RPMI8226 (cell line): ENCODE measurements at places on chromosomes 1 and 21.

DNA sequence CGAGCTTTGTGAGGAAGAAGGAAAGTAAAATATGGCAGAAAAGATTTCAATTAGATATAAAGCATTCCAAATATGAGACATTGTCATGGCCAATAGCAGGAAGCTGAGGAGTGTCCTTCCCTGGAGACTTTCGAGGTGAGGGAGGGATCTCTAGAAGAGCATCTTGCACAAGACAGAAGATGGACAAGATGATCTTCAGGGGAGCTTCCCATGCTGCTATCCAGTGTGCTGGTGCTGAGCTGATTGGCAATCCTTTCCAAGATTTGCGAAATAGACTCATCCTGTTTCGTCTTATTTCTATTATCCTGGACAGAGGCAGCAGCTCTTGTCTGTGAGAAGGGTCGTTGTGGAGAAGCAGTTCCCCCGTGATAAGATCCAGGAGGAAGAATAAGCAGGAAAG lies 342.0 kb upstream of the CAMK1G start:
- DNase-seq = no peak

GRCh38 chr1:219441884-219442283 lies 171.0 kb downstream of the ZC3H11B start:
- DNase-seq = no peak

DNA sequence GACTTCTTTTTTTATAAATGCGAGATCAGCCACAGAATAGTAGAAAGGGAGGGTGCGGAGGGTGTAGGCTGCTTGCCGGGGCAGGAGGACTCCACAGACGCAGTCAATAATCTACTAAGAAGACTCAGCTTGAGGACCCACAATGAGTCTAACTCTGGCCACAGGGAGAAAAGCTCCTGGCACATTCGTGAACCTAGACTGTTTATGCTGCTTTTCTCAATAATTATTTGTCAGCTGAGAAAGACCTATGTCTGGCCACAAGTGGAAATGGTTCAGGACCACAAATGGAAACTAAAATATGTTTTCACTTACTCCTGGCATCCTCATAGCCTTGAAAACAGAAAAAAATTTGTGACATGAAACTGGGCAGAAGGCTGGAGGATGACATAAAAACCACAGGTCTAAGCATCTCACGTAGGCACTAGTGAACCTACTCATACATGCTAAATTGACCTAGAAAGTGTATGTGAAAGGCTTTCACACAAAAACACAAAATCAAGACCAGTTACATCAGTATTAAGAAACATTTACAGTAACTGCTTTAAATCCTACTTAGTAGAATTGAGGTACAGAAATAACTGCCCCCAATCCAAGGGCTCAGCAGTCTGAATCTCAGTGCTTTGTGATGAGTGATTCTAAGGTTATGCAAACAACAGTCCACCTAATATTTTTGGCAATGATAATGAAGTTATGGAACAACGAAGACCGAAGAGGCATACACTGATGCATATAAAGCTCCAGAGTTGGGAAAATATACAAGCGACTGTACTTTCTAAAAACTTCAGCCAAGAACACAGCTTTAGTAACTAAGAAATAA lies 159.5 kb downstream of the SLC45A1 start:
- DNase-seq = peak; percentile 20

DNA sequence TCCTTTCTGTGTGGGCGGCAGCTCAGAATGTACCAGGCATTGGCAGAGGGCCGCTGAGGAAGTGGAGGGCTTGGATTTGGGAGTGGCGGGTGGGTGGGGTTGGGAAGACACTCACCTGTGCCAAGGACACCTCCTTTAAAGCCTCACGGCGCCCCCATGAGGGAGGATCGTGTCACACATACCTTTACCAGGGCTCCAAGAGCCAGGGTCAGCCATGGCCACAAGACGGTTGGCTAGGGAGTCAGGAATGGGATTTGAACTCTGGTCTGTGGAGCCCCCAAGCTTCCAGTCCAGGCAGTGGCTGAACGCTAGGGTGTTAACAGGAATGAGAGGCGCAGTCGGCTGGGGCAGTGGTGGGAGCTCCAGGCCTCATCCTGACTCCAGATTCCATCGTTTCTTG lies 4.6 kb downstream of the NBL1 start:
- no peak for DNase-seq
